ENCODE measurements at places on chromosomes 5 and 9.

DNA sequence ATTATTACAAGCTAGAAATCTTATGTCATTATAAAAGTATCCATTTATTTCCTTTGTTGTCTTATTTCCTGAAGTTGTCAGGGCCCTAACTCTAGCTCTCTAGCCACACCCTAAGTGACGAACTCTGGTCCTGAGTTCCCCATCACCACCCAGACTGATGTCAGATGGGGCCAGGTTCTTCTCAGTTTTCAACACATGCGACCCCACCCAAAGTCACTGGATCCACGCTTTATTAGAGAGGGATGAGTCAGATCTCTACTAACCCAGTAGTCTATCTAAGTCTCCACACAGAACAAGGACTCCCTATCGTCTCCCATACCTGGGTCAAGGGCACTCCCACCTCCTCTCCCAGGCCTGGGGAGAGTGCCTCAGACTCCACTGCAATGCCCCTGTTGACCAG lies 6.8 kb upstream of the FEM1C start:
- DNase-seq, result no peak

GRCh38 chr9:100131875-100132430 lies 32.9 kb downstream of the INVS start:
- DNase-seq, result no peak

DNA sequence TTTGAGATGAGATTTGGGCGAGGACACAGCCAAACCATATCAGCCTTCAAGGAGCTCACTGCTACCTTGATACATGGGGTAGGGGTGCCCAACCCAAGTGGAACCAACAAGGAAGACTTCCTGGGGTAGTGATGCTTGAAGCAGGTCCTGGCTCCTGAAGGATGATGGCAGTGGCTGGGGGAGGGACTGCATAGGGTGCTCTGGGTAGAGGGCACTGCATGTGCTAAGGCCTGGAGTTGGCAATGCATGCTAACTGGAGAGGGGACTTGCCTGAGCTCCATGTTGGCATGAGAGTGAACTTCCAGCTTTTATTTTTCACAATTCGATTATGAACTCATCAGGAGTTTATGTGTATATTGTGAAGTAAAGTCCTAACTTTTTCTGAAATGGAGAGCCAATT lies 58.6 kb upstream of the FRRS1L start:
- DNase-seq, result no peak

DNA sequence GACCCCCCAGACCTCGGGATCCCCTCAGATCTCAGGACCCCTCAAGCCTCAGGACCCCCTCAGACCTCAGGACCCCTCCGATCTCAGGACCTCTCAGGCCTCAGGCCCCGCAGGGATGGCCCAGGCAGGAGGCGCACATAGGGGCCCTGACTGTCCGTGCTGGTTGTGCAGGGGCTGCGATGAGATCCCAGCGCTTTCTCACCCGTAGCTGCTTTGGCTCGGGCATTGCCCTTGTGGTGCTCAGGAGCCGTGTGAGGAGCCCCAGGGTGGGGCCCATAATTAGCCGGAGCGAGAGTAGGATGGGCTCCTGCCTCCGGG lies 680 bp upstream of the LPCAT1 start:
- DNase-seq, result no peak

GRCh38 chr5:132190161-132190817 lies 37.4 kb downstream of the P4HA2 start:
- DNase-seq, result no peak

DNA sequence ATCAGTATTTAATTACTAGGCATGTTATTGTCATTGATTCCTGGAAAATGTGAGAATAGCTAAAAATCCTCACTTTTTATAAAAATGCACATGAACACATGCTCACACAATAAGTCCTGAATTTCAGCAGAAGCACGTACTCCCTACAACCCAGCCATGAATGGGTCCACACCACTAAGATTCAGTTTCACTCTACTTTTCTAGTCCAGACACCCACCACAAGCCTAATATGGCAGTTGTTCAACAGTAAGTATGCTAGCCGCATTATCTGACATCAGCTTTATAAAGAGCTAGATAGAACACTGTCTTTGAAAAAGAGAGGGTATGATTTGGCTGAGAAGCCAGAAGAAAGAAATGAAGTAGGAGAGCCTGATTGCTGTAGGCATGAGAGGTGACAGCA lies 639.3 kb downstream of the BRINP1 start:
- no peak for DNase-seq

DNA sequence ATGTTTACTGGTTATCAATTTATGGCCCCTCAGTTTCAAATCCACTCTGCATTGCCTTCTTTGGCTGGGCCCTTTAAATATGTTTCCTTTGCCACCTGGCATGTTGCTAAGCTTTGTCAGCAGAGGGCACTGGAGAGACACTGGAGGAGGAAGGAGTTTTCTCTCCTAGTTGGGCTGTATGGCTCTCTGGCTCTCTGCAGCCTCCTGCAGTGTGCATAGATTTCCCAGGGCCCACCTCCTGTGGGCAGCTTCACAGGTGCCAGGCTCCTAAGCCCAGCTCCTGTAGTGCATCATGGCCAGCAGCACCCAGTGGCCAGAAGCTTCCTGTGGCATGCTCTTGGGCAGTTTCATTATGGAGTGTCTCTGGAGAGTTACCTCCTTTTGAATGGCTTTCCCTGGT lies 23.3 kb downstream of the CAVIN4 start:
- peak; percentile 20 for DNase-seq

DNA sequence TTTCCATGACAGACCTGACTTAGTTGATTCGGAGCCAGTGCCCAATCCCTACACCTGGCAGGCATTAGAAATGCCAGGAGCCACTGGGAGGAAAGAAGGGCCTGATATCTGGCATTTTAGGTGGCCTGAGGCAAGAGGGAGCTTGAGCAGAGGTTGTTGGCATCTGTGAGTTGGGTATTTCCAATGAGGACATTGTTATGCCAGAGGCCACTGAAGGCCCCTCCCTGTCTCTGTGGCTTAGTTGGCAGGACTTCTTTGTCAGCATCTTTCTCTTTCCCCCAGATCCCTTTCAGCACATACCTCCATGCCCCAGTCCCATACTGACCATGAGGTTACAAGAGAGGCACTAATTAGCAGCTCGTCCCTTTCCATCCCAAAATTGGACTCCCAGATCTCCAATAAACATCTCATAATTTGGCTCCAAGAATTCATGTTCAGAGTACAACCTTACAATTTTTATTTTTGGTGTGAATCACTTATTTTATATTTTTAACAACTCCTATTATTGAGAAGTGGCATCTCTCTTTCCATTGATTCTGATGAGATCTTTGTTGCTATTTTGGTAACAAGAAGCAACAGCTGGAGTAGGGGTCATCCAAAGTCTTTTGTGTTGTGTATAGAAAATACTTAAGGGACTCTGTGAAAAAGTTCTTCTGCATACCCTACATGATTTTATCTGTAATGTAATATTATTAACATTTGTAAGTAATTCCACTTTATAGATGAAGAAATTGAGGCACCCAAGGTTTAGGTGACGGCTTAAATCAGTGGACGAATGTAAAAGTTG lies 68.6 kb upstream of the MAP3K1 start:
- DNase-seq, result no peak

DNA sequence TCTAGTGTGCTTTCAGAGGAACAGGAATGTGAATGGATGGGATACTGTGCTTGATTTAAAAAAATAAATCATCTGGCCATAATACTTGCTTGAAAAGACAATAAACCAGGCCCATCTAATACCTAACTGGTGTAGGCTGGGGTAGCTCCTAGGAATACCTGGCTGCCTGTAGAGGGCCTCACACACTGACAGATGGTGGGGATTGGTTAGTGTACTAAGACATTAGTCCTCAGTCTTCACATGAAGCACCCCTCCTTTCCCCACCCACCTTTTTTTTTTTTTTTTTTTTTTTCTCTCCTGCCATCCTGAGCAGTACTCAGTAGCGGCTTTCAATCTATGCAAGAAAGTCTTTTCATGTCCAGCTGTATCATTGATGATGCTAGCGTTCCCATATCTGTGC lies 130.5 kb downstream of the ADGRV1 start:
- DNase-seq, result no peak

- no peak for DNase-seq
Observed at GRCh38 chr9:101064206-101064605, 35.7 kb downstream of the PLPPR1 start.

- DNase-seq, result no peak
Observed at GRCh38 chr5:95615164-95615467, 4.8 kb upstream of the GPR150 start.

DNA sequence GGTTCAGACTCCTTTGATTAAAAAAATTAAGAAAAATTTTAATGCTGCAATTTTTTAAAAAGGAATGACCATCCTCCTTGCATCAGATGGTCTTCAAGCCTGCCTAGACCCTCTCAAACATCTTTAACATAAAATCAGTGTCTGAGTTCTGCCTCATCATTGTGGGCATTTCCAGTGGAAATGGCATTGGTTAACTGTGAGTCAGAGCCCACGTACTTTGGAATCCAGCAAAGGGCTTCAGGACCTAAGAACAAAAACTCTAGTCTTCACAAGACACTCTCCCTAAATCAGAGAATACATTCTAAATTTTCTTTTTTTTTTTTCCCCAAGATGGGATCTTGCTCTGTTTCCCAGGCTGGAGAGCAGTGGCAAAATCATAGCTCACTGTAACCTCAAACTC lies 9.4 kb upstream of the C5orf15 start:
- no peak for DNase-seq

GRCh38 chr9:91340395-91340967 lies 21.2 kb downstream of the AUH start:
- DNase-seq, result no peak

DNA sequence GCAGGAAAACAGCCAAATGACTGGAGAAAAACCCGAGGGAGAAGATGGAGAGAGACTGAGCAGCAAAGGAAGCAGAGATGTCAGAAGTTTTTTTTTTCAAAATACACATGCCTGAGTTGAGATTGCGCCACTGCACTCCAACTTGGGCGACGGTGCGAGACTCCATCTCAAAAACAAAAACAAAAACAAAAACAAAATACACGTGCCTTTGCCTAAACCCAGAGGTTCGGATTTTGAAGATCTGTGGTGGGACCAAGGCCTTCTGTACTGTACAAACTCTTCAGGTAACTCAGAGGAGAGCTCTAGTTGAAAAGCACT lies 38.8 kb upstream of the FBXW11 start:
- no peak for DNase-seq

- no peak for DNase-seq
Observed at GRCh38 chr9:77028478-77028877, 9.0 kb downstream of the FOXB2 start.

DNA sequence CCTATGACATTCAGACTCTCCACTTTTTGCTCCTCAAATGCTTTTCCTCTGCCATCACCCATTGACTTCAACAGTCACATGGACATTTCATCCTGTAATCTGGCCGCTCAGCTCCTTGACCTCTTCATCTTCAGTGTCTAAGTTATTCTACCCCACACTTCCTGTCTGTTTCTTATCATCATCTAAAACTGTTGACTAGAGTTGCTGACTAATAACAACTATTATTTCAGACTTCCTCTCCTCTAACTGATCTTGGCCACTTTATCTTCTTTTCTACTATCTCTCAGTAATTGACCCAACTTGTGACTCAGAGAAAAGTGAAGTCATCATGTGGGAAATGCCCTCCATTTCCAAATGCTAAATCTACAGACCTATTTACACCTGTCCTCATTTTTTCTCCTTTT lies 254.7 kb upstream of the TRPC7 start:
- no peak for DNase-seq

- DNase-seq, result no peak
Observed at GRCh38 chr5:115194676-115195075, 25.0 kb upstream of the TRIM36 start.

DNA sequence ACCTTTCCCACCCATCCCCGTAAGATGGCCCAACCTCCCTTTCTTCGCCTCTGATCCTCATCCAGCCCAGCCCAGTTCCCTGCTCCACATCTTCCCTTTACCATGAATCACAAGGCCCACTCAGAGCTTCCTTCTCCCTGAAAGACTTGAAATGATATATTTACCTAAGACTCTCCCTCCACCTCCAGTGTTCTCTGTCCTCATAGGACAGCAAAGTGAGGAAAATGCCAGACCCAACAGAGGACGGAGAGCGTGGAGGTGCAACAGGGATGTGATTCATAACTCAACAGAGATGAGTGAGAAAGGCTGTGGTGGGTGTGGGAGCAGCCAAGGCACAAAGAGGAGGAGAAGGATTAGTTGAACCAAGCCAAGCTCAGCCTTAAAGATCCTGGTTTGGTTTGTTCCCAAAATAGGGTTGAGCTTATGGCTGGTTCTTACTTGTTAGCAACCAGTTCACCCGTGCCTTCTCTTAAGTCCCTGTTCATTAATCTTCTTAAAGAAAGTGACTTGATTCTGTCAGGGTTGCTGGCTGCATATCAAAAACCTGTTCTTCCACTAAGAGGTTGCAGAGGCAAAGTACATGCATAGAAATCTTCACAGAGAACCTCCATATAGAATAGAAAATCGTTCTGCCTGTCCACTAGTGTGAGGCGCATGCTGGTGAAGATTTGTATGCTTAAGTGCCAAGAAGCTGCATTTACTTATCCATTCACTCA lies 183.2 kb downstream of the ACTL7B start:
- no peak for DNase-seq

DNA sequence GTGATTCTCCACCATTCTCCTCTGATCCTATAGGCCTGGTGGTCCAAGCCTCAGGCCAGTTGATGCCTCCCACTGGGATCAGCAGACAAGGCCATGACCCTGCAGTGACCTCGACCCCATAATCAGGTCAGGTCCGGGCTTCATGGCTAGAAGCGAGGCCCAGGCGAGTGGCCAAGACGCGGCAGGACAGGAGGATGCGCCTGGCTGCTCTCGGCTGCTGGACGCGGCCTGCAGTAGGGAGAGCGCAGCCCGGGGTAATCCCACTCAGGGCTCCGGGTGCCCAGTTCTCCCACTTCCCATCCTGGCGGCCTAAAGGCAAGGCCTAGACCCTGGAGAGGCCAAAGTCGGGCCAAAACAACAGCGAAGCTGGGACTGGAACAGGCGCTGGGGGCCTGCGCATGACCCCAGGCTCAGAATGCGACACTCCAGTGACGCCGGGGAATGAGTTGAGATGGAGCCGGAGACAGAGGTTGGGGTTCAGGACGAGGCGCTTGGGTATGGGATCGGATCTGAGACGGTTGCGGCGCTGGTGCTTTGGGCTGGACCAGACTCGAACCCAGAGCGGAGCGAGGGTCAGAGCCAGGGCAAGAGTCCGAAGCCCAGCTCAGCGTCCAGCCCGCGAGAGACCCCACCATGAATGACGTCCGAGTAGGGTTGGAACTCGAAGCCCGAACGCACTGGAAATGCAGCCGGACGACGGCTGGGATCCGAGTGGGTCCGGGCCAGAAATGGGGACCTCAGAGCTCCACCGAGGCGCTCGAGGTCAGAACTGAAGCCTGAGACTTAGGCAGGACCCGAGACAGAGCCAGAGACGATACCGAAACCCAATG lies 3.2 kb downstream of the LHX6 start:
- no peak for DNase-seq

GRCh38 chr5:146906803-146907202 lies 28.2 kb upstream of the PPP2R2B start:
- no peak for DNase-seq

GRCh38 chr5:62287237-62287636 lies 18.8 kb upstream of the KIF2A start:
- no peak for DNase-seq

GRCh38 chr9:16316456-16316855 lies 554.0 kb downstream of the BNC2 start:
- no peak for DNase-seq

All from activated CD4-positive, alpha-beta T cell treated with anti-CD3 and anti-CD28 coated beads for 4 hours (primary cell).